Dermis microvascular lymphatic vessel endothelial cell (primary cell): ENCODE measurements at places on chromosomes 4 and X.

- no peak for DNase-seq
Measured at GRCh38 chrX:118156254-118156952, 39.8 kb upstream of the KLHL13 start.

DNA sequence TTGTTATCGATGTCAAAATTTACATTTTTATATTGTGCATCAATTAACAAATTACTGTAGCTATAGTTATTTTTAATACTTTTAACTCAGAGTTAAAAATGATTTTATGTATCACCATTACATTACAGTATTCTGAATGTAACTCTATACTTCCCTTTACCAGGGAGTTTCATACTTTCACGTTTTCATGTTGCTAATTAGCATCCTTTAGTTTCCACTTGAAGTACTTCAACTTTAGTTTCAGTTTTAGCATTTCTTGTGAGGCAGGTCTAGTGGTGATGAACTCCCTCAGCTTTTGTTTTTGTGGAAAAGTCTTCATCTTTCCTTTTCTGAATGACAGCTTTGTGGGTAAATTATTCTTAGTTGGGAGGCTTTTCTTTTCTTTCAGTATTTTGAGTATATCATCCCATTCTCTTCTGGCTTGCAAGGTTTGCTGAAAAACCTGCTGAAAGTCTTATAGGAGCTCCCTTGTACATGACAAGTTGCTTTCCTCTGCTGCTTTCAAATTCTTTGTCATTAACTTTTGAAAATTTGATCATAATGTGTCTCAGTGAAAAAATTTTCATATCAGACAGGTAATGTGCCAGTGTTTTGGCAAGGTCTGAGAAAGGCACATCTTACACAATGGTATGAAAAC is 9.8 kb upstream of the CISD2 start:
- DNase-seq, result no peak

GRCh38 chr4:27101126-27101525 is 240.5 kb downstream of the STIM2 start:
- no peak for DNase-seq

- no peak for DNase-seq
Measured at GRCh38 chr4:16461362-16461761, 235.1 kb upstream of the TAPT1 start.

- DNase-seq, result no peak
Measured at GRCh38 chrX:12962041-12962504, 12.8 kb upstream of the TMSB4X start.

DNA sequence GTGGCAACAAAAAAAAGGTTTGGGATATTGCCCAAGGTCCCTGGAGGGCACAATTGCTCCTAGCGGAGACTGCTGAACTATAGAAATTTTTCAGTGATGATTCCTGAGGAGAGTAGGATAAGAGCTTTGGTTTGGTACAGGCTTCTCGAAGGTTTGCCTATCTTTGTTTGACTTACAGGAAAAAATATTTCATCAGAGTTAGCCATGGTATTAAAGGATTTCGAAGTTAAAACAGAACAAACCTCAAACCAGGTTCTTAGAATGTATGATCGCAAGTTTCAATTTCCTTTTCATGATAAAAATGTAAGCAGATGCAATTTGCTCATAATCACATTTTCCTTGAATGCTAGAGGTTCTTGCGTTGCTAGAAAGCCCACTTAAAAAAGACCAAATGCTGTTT is 1.7 kb downstream of the EGFL6 start:
- DNase-seq, result no peak

GRCh38 chrX:28998609-28999135 is 411.4 kb downstream of the IL1RAPL1 start:
- no peak for DNase-seq

DNA sequence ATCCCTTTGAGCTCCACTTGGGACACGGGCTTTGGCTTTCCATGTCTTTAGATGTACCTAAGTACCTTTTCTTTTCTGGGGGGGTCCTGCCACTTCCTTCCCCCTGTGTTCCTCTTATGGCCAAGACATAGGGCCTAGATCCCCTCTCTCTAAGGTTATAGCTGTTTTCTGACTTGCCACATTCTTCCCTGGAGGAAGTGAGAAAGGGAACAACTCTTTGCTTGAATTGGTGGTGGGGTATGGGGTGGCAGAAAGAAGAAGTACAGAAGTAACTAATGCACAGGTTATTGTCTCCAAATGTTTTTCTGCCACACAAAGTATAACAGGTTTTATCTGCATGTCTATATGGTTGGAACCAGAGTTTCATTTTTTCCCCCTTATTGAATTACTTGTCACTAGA is 29.7 kb upstream of the DIPK2B start:
- DNase-seq, result no peak

GRCh38 chrX:133090236-133090809 is 6.6 kb downstream of the USP26 start:
- DNase-seq, result no peak

DNA sequence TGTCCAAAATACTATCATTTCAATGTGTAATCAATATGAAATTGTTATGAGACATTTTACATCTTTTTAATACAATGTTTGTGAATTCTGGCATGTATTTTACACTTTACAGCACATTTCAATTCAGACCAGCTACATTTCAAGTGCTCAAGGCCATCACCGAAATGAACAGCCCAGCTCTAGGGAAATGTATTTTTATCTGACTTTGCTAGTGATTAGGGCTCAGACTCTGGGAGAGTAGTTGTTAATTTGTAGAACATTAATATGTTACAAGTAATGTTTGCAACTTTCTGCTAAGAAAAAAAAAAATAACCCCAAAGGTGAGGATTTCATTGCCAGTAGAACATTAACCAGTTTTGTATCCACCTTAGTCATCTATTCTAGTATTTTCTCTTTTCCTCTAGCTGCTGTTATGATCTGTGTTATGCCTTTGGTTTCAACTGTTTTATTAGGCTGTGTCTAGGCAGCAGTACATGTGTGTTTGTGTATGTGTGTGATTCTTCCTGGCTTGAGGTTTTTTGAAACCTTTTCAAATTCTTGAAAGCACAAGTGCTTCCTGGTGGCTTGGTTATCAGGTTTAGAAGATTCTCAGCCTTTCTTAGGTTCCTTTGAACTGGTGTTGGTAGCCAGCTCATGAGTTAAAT is 125.9 kb downstream of the NSUN7 start:
- no peak for DNase-seq

DNA sequence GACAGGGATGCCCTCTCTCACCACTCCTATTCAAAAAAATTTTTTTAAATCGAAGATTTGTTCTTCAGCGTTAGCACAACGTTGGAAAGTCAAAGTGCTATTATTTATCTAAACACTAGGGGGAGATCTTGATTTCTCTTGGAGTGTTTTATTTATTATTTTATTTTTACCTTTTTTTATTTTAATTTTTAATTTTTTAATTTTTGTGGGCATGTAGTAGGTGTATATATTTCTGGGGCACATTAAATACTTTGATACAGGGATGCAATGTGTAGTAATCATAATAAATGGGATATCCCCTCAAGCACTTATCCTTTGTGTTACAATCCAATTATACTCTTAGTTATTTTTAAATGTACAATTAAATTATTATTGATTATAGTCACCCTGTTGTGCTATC is 37.4 kb upstream of the SLC10A4 start:
- DNase-seq, result peak; percentile 29

- DNase-seq, result no peak
Measured at GRCh38 chrX:115339441-115340025, 50.0 kb downstream of the LUZP4 start.
